ENCODE measurements at places on chromosomes 1 and 21.

GRCh38 chr21:16837321-16837720 is 675.5 kb upstream of the CXADR start:
- no peak for DNase-seq

GRCh38 chr21:24272521-24272938 is 1334.8 kb downstream of the MRPL39 start:
- no peak for DNase-seq

GRCh38 chr1:22953057-22953739 is 19.5 kb downstream of the LACTBL1 start:
- peak; percentile 40 for DNase-seq

- DNase-seq, result no peak
Observed at GRCh38 chr1:245700631-245701030, 545.8 kb downstream of the KIF26B start.

DNA sequence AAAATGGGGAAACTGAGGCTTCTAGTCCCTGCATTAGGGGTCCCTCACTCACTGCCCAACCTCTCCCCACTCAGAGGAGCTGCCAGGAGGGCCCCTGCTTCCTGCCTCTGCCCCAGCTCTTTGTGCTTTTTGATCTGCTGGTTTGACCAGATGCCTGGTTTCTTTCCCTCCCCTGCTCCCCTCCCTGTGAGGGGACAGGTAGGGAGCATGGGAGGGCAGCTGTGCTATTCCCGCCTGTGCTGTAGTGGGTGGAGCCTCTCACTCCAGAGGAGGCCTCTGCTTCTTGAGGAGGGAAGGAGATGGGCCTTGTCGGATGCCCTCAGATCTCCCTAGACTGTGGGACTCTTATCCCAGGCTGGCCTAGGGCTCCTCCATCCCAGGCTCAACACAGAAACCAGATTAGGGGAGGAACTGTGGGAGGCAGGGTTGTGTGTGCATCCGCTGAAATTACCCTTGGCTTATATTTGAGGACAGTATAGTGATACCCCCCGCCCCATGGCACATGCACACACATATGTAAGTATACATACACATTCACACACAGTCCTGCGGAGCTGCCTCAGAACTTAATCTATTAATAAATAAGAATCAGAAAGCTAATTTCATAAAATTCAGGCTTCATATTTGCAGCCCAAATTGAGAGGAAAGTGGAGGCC is 4.6 kb downstream of the BOLA1 start:
- DNase-seq, result no peak

- DNase-seq, result no peak
Observed at GRCh38 chr1:3166206-3166918, 97.4 kb downstream of the PRDM16 start.

DNA sequence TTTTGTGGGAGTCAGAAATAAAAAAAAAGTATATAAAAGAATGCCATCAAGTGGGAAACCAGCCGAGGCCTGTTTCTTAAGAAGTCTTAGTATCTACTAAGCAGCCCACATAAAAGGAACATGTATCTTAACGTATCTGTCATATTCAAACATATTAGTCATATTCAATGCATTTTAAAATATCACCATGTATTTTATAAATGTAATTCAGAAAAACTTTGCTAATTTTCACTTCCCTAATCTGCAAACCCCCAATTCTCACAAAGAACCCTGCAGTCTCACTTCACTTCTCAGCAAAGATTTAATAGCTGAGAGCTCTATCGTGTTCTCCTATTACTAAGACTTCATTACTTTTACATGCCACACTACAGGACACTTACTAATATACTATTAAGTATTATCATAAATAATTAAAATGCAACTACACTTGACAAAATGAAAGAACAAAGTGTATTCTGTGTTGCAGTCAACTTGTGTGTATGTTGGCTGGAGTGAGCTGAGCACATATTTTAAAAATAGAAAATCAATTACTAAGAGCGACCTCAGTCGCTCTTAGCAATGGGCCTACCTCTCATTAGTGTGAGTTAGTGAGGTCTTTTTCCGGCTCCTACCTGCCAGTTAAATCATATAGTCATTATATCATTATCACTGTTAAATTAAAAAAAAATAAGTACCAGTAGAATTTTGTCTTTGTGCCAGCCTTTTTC is 484.3 kb downstream of the LMO4 start:
- no peak for DNase-seq

GRCh38 chr1:218865591-218865990 is 308.1 kb upstream of the LYPLAL1 start:
- DNase-seq, result no peak

- DNase-seq, result no peak
Observed at GRCh38 chr1:93999840-94000415, 90.7 kb upstream of the GCLM start.

DNA sequence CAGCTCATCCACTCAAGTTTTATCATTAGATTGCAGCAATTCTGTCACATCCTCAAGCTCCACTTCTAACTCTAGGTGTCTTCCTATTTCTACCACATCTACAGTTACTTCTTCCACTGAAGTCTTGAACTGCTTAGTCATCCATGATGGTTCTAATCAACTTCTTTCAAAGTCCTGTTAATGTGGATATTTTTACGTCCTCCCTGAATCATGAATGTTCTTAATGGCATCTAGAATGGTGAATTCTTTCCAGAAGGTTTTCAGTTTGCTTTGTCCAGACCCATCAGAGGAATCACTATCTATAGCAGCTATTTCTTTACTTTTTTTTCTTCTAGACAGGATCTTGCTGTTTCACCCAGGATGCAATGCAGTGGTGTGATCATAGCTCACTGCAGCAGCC is 78.0 kb upstream of the RNPC3 start:
- no peak for DNase-seq

DNA sequence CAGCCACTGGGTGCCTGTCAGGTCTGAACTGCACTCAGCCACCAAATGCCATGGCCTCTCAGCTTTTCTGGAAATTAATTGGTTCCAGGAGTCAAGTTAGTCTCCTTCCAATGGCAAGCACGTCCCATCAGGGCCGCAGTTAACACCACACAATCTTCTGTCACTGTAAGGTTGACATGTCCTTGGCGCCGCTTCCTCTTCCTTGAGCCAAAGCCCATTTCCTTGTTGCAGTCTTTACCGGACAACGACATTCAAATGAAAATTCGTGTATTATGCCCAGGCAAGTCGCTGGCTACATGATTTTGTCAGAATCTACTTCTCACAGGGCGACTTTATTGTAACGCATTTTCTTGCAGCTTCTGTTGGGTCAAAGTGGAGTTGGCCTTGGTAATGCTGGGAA is 430.6 kb upstream of the KAZN start:
- peak; percentile 68 for DNase-seq

DNA sequence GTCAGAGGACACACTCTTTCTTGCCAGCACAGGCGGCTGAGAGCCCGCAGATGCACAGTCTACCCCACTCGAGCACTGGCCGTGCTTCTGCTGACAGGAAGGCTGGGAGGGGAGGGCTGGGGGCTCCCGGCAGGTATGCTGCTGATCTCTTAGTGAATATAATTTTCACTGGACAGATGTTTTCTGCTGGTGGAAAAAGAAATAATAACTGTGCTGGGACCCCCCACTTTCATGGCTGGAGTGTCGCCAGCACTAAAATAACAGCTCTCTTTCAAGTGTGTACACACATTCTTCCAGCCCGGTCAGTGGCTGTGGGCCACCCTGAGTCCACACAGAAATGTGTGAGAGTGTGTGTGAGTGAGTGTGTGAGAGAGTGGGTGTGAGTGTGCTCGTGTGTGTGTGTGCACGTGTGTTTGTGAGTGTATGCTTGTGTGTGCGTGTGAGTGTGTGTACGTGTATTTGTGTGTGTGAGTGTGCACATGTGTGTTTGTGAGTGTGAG is 167.7 kb upstream of the USP24 start:
- no peak for DNase-seq

DNA sequence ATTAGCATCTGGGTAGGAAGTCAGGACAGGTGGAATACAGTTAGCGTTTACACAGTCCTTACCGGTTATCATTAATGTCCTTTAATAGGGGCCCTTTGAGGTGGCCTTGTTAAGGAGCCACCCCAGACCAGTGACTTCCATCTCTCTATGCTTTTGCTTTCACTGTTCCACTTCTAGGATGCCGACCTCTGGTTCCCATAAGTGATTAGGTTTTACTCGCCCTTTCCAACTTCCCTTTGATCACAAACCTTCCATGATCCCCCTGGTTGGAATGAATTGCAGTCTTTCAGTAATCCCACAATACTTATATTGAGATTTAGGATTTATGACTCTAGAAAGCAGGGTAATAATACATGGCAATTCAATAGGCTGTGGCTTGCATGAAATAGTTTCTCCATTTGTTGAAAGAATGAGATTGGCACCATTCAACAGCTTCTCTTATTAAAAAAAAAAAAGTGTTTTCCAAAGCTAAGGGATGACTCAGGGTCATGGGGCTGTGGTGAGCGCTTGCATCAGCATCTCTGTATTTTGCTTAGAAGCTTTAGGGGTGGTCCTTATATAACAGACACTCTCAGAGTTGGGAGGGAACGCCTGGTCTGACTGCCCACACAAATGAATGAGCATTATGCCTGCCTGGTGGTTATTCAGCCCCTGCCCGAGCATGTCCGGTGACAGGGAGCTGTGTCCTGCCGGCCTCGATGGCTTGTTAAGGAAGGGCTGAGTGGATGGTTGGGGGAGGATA is 110.5 kb downstream of the CNIH3 start:
- DNase-seq, result no peak

DNA sequence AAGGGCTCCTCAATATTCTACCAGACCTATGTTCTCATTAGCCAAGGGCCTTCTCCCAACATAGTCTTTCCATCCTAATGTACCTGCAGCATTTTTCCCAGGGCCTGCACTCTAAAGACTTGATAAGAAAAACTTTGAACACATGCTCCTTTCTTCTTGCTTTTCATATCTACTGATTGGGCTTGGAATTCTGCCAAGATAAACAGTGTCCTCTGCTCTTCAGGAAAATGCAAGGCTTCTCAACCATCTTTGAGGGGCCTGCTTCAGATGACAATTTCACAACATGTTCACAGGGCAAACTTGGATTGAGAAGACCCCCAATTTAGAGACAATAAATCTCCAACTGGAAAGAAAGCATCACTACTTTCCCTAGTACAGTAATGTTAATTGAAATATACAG is 25.8 kb upstream of the PPT1 start:
- DNase-seq, result no peak

GRCh38 chr1:46131093-46131492 is 1.3 kb downstream of the PIK3R3 start:
- peak; percentile 37 for DNase-seq

DNA sequence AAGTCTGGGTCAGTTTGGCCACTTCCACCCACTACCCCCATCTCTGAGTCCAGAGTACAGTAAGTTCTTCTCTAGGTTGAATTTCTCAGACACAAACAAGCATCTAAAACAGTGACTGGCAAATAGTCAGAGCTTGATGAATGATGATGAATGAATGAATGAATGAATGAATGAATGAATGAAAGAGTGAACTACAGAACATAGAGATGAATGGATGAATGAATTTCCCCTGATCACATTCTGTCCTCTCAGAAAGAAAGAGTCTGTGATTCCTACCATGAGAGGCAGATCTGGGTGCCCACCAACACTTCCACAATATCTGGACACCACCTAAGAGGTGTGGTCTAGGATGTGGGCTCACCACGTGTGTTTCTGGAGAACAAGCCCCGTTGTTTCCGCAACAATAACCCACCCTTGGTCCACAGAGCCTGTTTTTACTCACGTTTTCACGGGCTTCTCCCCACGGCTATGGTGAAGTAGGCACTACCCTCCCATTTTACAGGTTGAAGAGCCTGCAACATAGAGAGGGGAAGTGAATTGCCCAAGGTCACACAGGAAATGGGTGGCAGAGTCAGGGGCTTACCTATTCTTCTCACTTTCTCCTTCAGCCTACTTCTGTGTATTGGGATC is 40.2 kb upstream of the IFFO2 start:
- DNase-seq, result no peak

DNA sequence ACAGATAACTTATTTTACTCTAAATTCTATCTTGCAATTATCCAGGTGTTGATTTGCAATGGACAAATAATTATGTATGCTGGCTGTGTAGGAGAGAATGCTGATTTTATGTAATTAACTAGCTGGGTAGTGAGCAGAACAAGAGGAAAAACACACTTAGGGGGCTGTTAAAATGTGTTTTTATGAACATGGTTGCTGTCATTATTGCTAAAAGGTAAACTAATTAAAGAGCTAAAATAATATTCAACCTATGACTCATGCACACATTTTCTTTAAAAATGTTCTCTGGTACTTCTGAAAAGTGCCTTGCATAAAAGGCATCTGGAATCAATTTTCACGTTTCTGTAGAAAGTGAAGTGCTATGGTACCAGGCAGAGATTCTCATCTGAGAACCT is 192.8 kb upstream of the C8B start:
- DNase-seq, result no peak

DNA sequence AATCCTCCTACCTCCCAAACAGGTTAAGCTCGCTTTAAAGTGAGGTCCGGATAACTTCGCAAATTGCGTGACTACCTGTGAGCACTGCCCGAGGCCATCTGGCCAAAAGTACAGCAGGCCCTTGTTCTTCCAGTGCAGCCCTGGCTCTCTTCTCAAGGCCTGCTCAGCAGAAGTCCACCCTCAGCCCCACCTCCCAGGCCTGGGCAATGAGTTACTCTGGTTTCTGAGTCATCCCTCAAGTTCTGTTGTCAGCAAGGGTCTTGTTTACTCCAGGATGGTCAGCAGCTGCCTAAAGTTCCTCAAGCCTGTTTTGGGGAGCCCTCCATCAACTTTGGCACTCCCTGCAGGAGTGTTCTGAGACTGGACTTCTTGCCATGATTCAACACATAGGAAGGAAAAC is 101.7 kb downstream of the BCAR3 start:
- no peak for DNase-seq

GRCh38 chr1:246450611-246451251 is 56.3 kb downstream of the SMYD3 start:
- DNase-seq, result peak; percentile 72

DNA sequence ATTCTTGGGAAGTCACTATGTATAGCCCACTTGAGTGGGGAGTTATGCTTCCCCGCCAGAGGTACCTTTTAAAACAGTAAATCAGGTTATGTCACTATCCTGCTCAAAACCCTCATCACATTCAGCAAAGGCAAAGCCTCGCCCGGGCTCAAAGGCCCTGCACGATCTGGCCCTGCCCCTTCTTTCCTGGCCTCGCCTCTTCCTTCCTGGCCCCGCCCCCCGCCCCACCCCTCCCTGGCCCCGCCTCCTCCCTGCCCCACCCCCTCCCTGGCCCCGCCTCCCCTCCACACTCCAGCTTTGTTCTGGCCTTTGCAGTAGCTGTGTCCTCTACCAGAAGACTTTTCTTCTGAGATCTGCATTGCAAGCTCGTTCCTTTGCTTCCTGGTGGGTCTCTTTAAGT is 6.6 kb downstream of the LDLRAD2 start:
- DNase-seq, result no peak

DNA sequence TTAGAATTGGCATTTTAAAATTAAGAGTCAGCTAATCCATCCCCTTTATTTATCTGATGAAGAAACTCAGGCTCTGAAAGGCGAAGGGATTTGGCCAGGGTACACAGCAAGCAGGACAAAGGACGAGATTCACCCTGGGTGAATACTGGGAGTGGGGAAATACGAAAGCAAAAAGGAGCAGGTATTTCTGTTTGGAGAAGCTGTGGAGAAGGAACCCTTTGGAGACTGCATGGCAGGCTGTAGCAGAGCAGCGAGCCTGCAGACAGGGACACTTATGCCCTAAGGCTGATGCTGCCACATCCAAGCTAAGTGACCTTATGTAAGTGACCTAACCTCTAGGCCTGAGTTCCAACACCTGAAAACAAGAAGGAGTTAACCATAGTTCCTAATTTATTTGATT is 207.2 kb upstream of the C1orf87 start:
- no peak for DNase-seq
